ENCODE measurements at places on chromosomes 13 and 19.

- DNase-seq = no peak
Observed at GRCh38 chr13:41678249-41678648, 220.9 kb downstream of the RGCC start.

DNA sequence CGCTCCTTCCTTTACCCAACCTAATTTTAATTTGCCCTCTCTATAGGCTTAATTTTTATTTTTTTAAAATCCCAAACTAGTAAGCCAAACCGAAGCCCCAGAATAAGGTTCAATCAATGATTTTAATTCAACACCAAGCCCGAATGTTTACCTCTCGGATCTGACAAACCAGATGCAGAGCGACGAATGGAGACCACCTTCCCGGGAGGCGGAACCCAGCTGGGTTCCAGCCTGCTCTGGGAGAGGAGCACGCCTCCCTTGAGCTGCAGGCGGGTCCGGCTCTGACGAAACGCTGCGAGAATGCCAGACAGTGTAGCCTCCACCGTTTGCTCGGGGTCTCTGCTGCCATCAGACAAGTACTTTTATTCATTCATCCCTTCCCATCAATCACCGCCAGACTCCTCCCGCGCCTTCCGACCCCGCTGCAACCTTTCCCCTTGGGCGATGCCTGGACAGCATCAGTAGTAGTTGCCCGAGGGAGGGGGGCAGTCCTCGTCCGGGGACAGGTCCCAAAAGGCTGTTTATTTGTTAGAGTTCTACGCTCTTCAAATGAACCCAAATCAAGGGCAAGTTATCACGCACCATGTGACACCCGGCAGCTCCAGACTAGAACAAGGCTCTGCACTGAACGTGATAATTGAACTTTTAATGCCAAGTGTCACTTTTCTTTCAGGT, 752 bp upstream of the EDNRB start:
- no peak for DNase-seq

- DNase-seq = peak; percentile 86
Observed at GRCh38 chr13:90867336-90867683, 480.2 kb upstream of the MIR17HG start.

GRCh38 chr13:37701306-37701705, 102.7 kb upstream of the POSTN start:
- no peak for DNase-seq

GRCh38 chr13:21445759-21446158, 13.3 kb downstream of the ZDHHC20 start:
- DNase-seq = no peak

GRCh38 chr13:88908961-88909441, 1237.8 kb downstream of the SLITRK5 start:
- DNase-seq = peak; percentile 63

GRCh38 chr19:18987456-18987855, 45.9 kb downstream of the SUGP2 start:
- DNase-seq = no peak

All from NCI-H510A treated with DMSO at 0.1 percent for 48 hours (cell line).